ENCODE measurements at places on chromosomes 13 and 19. TPM values are rescaled to one million over a fixed set of nuclear protein-coding genes. Genes with fewer than 3 reads are reported as not detected.

DNA sequence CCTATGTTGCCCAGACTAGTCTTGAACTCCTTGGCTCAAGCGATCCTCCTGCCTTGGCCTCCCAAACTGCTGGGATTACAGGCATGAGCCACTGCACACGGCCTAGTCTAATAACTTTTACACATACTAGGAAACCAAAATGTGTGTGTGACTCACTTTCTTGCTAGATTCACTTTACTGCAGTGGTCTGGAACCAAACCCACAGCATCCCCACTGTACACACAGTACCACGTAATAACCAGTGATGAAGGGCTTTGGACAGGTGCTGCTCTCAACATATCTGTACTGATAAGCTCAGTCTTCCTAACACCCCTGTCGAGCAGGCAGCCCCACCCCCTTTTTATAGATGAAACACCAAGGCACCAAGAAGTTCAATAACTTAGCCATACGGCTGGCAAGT is 5.1 kb downstream of the DNMT1 start:
- DNase-seq = no peak
- no peak overlapping the region for H3K27ac ChIP-seq
- H3K36me3 ChIP-seq = no peaks in the 10 kb centered on the region
- H3K27me3 ChIP-seq = no peaks in the 10 kb centered on the region
- H3K4me3 ChIP-seq = no peak overlapping the region
- peaks cover 11% of the 10 kb centered on the region for H3K4me1 ChIP-seq

The CEACAM8 gene
- total RNA-seq = not detected

- no peak overlapping the region for H3K4me3 ChIP-seq
- no peak overlapping the region for H3K27ac ChIP-seq
- no peaks in the 10 kb centered on the region for H3K27me3 ChIP-seq
- H3K36me3 ChIP-seq = no peaks in the 10 kb centered on the region
- no peaks in the 10 kb centered on the region for H3K4me1 ChIP-seq
- peak; percentile 38 for DNase-seq
These were observed 190.9 kb downstream of the COL4A1 start for GRCh38 chr13:110116072-110116487.

DNA sequence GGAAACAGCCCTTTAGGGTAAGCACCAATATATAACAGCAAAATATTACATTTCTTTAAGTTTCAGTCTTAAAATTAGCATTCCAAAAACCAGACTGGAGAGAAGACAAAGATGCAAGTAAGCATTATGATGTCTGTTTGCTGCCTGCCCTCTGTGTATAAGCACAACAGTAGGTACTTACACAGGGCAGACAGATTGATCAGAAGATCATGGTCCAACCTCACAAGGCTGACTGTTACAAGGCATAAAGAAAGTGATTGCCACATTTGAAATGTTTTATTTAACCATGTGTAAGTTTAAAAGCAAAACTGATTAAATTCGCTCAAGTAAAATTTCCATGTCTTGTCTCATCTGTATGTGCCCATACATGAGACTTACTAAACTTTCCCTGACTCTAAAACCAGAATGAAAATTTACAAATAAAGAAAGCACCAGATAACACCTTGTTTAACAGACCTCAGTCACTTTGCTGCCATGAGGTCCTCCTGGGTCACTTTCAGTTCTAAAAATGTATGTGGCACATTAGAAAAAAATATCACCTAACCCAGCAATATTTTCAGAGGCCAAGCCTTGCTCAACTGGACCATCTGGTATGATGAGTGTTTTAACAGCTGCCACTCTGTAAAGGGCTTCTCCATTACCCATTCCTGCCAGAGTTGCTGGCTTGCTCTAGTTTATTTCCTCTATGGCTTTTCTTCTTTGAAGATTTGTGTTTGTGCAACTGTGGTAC is 297.0 kb downstream of the RBM26 start:
- no peaks in the 10 kb centered on the region for H3K36me3 ChIP-seq
- H3K27me3 ChIP-seq = no peaks in the 10 kb centered on the region
- H3K27ac ChIP-seq = no peak overlapping the region
- DNase-seq = no peak

DNA sequence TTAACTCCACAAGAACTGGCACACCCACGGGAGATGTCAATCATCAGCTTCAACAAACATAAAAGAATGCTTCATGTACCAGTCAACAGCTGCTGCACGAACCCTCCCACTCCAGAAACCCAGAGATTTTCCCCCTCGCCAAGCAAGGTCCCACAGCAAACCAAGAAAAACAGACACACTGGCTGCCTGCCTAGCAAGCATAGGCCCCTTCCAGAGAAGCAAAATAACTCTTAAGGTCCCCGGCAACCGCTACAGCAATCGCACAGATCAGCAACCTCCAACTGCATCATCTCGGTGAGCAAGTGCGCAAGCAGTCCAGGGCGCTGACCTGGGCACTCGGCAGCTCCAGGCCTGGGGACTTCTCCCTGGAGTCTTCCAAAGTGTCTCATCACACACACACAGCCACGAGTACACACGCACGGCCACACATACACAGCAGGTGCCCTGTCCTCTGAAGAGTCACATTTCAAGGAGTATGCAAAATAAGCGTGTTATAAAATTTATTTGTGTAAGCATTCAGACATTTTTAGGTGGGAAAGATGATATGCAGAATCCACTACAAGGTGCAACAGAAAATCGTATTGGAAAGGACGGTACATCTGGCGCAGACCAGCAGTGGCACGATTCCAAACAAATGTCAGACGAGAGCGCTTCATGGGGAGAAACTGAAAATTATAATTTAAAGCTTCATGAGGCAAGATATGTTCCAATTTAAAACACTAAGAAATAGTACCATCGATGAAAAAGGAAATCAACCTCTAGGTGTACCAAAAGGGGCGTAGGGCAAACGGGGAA is 125.0 kb downstream of the STK24 start:
- no peak overlapping the region for H3K27ac ChIP-seq
- DNase-seq = no peak
- no peak overlapping the region for H3K4me3 ChIP-seq

DNA sequence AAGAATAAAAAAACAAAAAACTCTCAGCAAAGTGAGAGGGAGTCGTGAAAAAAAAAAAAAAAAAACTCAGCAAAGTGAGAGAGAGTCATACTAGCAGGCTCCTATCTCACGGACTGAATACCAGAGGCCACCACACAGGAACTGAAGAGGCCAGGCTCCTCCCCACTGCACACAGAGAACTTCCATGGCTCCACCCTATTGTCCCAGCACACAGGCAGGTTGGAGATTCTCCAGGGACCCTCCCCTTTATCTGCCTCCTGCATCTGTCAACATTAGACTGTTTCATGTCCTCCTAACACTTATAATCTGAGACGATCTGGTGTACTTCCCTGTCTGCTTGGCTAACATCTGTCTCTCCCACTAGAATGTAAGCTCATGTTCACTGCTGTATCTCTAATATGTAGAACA is 37.0 kb upstream of the FARP1 start:
- no peaks in the 10 kb centered on the region for H3K36me3 ChIP-seq
- H3K4me3 ChIP-seq = no peak overlapping the region
- H3K4me1 ChIP-seq = no peaks in the 10 kb centered on the region
- H3K27ac ChIP-seq = no peak overlapping the region
- no peak for DNase-seq
- H3K27me3 ChIP-seq = no peaks in the 10 kb centered on the region

GRCh38 chr13:23339225-23339624 is 94.3 kb downstream of the SACS start:
- no peak overlapping the region for H3K4me3 ChIP-seq
- peaks cover 10% of the 10 kb centered on the region for H3K36me3 ChIP-seq
- no peaks in the 10 kb centered on the region for H3K4me1 ChIP-seq
- H3K27ac ChIP-seq = no peak overlapping the region
- no peak for DNase-seq

The ZNF471 gene
- total RNA-seq = 5.9 TPM

GRCh38 chr19:40642757-40643305 is 41.7 kb downstream of the LTBP4 start:
- no peak overlapping the region for H3K27ac ChIP-seq
- DNase-seq = no peak
- peaks cover 5% of the 10 kb centered on the region for H3K4me1 ChIP-seq
- no peak overlapping the region for H3K4me3 ChIP-seq
- no peaks in the 10 kb centered on the region for H3K36me3 ChIP-seq
- H3K27me3 ChIP-seq = no peaks in the 10 kb centered on the region

The TEX26 gene
- not detected for total RNA-seq

GRCh38 chr19:20928371-20928770 is 5.3 kb downstream of the ZNF85 start:
- no peak for DNase-seq
- H3K27me3 ChIP-seq = no peaks in the 10 kb centered on the region
- no peak overlapping the region for H3K4me3 ChIP-seq
- H3K36me3 ChIP-seq = peaks cover 5% of the 10 kb centered on the region

DNA sequence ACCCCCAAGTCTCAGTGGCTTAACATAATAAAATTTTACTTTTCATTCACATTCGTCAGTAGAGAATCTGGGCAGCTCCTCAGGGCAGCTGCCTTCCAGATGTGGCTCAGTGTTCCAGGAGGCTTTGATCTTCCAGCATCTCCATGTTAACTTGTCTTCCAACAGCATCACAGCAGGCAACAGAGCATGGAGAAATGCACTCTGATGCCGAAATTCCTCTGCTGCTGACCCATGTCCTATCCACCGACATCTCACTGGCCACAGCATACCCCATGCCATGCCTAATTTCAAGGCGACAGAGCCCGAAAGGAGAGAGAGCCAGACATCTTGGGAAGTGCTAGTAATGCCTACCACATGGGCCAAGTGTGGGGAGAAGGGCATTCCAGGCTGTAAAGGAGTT is 64.9 kb upstream of the MEDAG start:
- H3K27me3 ChIP-seq = no peaks in the 10 kb centered on the region
- H3K27ac ChIP-seq = no peak overlapping the region
- H3K4me1 ChIP-seq = peaks cover 4% of the 10 kb centered on the region

- H3K36me3 ChIP-seq = peaks cover 5% of the 10 kb centered on the region
- H3K4me1 ChIP-seq = peaks cover 80% of the 10 kb centered on the region
- no peaks in the 10 kb centered on the region for H3K27me3 ChIP-seq
- DNase-seq = peak; percentile 76
- no peak overlapping the region for H3K4me3 ChIP-seq
- peak overlapping the region; percentile 93 for H3K27ac ChIP-seq
These were observed 1.2 kb upstream of the SLC6A16 start for GRCh38 chr19:49326165-49326704.

The PPP2R1A gene
- 227 TPM for total RNA-seq

The CYP4F2 gene
- not detected for total RNA-seq

All from B cell (primary cell).